Hypothalamus (tissue), 51 donors: ENCODE measurements at places on chromosomes 2 and 18.

GRCh38 chr2:176565641-176566323 is 296.5 kb downstream of the MTX2 start:
- peak; percentile 14 for DNase-seq

DNA sequence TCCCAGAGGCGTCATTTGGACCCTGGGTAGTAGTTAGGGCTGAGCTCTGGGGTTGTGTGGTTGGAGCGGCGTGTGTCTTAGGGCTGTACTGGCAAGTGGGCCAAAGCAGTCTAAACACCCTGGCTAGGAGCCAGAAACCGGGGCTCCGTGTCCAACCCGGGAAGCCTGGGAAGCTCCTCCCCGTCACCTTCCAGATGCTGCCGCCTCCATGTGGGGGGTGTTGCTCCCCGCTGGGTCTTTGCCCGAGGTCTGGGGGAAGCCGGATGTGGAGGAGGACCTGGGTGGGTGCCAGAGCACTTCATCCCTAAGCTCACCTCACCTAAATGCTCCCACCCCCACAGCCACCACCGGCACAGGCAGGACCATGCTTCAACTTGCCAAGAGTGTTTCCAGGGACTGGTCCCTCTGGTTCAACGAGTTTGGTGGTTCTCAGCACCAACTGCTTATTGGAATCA is 25.4 kb downstream of the TET3 start:
- DNase-seq, result no peak

- DNase-seq, result no peak
Measured at GRCh38 chr2:152421521-152422370, 86.8 kb downstream of the FMNL2 start.

DNA sequence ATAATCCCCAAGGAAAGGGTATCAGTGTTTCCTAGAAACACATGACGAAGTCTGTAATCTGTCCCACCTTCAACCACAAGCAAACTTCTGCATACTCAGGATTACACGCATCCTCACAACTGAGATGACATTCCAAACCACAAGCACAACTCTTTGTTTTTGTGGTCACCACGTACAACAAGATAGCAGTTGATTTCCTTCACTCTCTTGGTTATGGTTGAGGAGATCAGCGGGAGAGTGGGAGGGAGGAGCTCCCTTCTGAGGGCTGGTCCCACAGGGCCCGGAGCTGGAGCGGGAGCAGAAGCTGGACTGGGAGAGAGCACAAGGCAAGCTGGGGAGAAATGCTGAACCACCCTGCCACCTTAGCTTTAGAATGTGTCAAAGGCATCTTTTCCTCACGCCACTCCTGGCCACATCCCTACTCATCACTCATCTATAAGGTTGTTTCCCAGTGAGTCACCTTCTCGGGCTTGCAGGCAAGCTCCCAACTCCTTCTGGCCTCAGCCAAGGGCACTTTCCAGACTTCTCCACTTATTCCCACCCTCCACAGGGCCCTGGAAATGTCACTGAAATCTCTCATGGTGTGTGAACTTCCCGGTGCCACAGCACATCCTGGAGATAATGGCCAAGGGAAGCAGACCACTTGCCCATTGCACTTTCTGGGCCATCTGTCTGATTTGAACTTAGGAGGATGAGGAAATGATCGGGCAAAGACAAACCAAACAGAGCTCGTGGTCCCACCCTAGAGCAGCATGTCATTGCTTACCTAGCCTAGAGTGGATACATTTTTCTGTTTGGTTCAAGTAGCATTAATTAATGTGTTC is 98.9 kb upstream of the LGALSL start:
- no peak for DNase-seq

GRCh38 chr2:99488539-99489062 is 1.2 kb downstream of the REV1 start:
- no peak for DNase-seq

- no peak for DNase-seq
Measured at GRCh38 chr18:77100751-77101355, 31.7 kb downstream of the MBP start.

DNA sequence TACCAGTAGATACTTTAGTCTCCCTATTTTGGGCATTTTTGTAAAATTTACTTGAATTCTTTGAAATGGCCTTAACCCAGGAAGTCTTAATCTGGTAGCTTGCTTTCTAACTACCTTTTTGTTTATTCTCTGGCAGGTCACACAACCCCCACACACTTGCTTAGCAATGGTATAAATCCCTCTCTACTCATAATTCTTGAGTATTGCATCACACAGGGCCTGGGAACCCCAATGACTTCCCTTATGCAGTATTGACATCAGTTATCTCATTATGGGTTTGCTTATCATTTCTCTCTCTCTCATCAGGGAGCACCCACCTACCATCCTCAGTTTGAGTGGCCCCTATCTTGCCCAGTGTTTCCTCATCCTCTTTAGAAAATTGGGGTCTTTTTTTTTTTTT is 207.1 kb downstream of the KCNS3 start:
- DNase-seq, result no peak

- no peak for DNase-seq
Measured at GRCh38 chr2:105571445-105571987, 172.7 kb upstream of the FHL2 start.

DNA sequence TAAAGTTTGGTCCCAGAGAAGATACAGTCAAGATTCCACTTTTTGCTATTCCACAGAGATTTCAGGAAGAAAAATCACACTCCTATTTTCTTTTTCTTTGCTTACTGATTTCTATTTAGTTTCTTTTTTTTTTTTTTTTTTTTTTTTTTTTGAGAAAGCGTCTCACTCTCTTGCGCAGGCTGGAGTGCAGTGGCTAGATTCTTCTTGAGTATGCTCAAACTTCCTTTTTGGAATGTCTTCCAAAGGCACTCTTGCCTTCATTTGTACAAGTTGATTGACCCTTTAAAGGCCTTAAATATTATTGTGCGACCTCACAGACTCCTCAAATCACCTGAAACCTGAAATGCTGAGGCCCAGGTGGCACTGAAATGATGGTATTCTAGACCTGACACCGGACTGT is 9.6 kb downstream of the SCN1A start:
- DNase-seq, result no peak

- no peak for DNase-seq
Measured at GRCh38 chr2:29420464-29420863, 305.2 kb downstream of the CLIP4 start.

- no peak for DNase-seq
Measured at GRCh38 chr2:1053786-1054185, 103.1 kb downstream of the SNTG2 start.

GRCh38 chr2:205650450-205650849 is 31.9 kb upstream of the NRP2 start:
- no peak for DNase-seq

DNA sequence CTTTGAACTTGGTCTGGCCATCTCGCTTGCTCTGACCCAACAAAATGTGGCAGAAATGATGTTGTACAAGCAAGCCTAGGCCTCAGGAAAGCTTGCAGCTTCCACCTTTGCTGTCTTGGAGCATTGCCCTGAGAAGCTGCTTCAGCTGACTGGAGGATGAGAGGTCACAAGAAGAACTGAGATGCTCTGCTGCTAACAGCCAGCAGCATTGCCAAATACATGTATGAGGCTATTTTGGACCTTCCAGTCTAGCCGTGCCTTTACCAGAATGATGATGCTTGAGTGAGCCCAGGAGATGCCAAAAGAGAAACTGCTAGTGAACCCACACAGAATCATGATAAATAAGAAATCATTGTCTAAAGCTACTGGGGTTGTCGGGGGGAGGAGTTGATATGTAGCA is 13.2 kb upstream of the ITGAV start:
- no peak for DNase-seq

DNA sequence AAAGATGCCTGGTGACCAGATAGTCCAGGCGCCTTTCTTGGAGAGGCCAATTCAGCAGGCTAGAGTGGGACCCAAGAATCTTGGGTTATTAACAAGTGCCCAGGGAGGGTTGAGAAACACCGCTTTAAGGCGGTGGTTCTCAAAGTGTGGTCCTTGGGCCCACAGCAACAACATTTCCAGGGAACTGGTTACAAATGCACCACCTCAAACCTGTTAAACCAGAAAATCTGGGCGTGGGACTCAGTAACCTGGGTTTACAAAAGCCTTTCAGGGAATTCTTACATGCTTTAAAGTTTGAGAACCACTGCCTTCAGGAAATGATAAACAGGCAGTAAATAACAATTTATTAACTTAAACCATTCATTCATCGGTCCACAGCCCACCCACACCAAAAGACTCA is 92.5 kb downstream of the SP3 start:
- DNase-seq, result no peak

GRCh38 chr2:231527955-231528635 is 2.1 kb downstream of the NMUR1 start:
- no peak for DNase-seq

DNA sequence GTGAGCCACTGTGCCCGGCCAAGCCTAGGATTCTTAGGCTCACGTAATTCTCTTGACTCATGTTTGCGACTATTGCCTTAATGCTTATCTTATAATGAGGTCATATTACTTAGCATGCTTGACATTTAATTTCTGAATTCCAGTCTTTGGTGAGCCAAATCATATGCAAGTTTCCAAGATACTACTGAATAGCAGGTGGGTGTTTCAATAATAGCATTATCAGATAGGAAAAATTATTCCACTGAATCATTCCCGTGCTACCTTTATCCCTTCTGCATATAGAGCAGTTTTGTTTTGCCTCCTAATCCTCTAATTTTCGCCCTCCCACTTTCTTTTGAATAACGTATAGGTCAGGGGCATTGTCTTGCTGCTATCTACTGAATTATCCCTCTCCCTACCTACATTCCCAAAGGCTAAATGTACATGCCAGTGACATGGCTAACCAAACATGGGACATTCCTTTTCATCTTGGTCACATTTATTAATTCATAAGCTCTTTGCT is 4.9 kb downstream of the DAW1 start:
- no peak for DNase-seq

DNA sequence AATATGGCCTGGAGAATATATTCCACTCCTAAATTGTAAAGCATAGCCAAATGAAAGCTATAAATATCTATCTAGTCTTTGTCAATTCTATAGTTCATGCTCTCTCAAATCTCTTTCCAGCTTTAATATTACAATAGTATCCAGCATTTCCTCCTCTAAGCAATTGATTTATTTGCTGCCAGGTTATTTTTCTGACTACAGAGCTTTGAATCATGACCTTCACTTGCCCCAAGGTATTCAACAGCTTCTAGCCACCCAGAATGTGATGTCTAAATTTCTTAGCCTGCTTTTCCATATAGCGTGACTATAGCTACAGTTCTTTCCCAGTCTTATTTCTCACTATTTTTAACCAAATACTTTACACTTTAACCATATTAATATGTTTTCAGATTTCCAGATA is 1287.6 kb downstream of the LRP1B start:
- DNase-seq, result no peak

- DNase-seq, result no peak
Measured at GRCh38 chr18:24731981-24732380, 271.5 kb downstream of the HRH4 start.

GRCh38 chr2:165953306-165953654 is 296 bp downstream of the TTC21B start:
- no peak for DNase-seq

GRCh38 chr2:142082368-142082767 is 48.4 kb downstream of the LRP1B start:
- DNase-seq, result no peak

DNA sequence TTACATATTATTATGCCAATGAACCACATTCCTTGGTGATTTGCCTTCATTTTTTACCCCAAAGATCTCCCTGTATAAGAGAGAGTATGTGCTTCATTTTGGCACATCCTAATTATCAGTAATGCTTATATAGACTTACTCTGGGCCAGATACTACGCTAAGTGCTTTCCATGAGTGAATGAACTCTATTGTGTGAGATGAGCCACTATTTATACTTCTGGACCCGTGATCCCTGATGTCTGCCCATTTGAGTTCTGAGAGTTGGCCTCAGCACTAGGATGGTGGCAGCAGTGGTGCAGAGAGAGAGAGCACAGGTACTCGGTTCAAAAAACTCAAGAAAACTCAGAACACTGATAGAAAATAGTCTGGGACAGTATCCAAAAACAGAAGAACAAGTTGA is 17.4 kb upstream of the KCMF1 start:
- DNase-seq, result no peak

DNA sequence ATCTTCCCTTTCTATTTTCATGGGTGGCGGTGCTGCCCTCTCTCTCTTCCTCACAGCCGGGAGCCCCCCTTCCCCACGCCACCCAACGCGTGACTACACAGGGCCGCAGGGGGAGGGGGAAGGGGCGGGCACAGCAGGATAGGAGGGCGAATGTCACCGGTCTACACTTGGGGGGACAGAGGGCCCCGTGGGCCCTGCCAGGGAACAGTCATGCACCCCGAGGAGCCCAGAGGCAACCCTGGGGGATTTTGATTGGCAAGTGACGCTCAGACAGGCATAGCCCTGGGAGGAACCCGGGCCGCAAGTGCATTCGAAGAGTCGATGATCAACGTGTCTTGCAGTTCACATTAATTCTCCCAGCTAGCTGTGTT is 91.1 kb upstream of the ANKRD30BL start:
- no peak for DNase-seq

- DNase-seq, result no peak
Measured at GRCh38 chr2:234678711-234679110, 181.8 kb upstream of the ARL4C start.

- DNase-seq, result no peak
Measured at GRCh38 chr2:164485541-164485940, 135.7 kb downstream of the GRB14 start.

GRCh38 chr2:196914867-196915460 is 11.5 kb downstream of the PGAP1 start:
- DNase-seq, result no peak

DNA sequence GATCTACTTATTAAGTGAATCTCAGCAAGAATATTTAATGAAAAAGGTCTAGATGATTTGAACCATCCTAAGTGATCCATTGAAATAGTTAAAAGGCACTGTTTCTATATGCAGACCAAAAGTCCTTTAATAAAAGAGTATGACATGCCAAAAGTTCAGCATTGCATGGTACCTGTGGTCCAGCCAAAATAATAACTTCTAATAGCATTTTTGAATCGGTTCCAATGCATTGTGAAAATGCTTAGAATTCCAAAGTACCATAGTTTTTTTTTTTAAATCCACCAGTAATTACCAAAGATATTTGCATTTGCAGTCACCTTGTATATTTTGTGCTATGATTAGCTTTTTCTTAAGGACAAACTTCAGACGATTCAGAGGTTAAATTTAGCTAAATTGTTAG is 79.9 kb downstream of the NYAP2 start:
- no peak for DNase-seq

GRCh38 chr18:38307914-38308313 is 742.3 kb upstream of the CELF4 start:
- no peak for DNase-seq

- DNase-seq, result no peak
Measured at GRCh38 chr2:42830922-42831574, 38.7 kb upstream of the HAAO start.

GRCh38 chr2:8576525-8577167 is 105.2 kb upstream of the ID2 start:
- no peak for DNase-seq

- DNase-seq, result no peak
Measured at GRCh38 chr2:190119257-190119656, 56.7 kb upstream of the MSTN start.

- no peak for DNase-seq
Measured at GRCh38 chr2:68385220-68385906, 20.3 kb downstream of the PLEK start.
